NCI-H1105 treated with DMSO at 0.1 percent for 48 hours (cell line): ENCODE measurements at places on chromosomes 16 and 17.

GRCh38 chr17:2192367-2193057 is 111.1 kb downstream of the SMG6 start:
- no peak for DNase-seq

GRCh38 chr17:42016411-42016831 is 818 bp downstream of the DNAJC7 start:
- no peak for DNase-seq

- no peak for DNase-seq
Measured at GRCh38 chr16:75614066-75614897, 8.8 kb downstream of the ADAT1 start.

DNA sequence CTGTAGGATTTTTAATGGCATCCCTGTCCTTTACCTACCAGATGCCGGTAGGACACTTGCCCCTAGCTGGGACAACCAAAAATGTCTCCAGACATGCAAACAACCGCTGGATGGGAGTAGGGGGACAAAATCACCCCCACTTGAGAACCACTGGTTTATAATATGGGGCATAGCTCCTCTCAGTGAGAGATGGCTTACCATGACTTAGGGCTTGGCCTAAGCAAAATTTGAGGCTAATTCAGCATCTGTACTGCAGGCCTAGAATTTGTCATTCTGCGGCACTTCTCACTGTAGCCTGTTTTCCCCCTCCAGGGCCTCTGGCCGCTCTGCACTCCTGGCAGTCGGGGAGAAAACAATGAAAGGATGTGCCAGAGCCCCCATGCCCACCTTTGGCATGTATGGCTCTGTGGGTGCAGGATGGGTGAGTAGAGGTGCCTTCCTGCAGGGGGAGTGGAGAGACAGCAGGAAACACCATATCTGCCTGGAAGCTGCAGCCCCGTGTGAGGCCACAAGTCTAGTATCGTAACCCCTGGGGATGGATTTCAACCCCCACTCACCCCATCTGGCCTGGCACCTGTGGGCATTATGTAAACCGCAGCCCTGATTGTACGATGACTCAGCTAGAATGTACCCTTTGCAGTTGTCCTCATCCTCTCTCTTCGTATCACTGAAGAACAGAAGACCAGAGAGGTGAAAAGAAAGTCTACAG is 268.1 kb downstream of the SOX9 start:
- no peak for DNase-seq

DNA sequence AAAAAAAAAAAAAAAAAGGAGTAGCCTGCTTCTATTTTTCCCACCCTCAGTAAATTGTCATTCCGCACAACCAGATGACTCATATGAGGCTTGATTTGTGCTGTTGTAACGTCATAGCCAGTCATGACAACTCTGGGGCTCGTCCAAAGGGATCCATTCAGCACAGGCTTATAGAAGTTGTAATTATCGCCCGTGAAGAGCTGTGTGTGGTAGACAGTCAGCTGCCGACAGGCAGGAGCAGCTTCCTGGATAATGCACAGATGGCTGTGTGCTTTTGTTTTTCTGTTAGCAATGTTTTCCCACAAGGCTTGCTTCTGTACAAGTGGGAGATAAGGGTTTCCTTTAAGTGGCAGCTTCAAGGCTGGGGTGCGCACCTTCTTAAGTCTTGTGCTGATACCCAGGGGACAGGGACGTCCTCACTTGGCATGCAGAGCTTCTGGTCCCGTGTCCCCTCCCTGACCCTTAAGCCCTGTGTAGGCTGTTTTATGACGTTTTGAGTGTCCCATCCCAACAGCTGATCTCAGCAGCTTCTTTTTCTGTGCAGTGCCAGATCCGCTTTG is 26.0 kb downstream of the SNX29 start:
- peak; percentile 82 for DNase-seq

GRCh38 chr16:10951026-10951425 is 6.7 kb downstream of the CLEC16A start:
- no peak for DNase-seq

DNA sequence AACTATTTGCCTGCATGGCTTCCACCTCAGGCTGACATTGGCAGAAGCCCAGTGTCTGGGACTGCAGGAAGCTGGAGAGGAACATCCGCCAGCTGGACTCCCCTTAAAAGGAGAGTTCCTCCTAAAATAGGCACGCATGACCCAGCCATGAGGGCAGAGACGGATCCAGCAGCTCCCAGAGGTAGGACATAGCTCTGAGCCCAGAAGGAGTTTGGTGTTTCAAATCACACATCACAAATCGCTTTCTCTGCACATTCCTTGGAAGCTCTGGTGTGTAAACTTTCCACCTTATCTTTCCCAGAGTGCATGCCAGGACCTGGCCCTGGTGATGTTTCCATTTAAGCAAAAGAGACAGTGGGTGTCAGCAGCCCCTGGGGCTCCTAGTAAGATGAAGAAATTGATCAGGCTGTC is 231.1 kb upstream of the CDH5 start:
- DNase-seq = no peak

GRCh38 chr16:77307426-77308162 is 108.4 kb downstream of the SYCE1L start:
- DNase-seq = no peak

GRCh38 chr16:77763994-77764393 is 24.4 kb upstream of the VAT1L start:
- DNase-seq = no peak

DNA sequence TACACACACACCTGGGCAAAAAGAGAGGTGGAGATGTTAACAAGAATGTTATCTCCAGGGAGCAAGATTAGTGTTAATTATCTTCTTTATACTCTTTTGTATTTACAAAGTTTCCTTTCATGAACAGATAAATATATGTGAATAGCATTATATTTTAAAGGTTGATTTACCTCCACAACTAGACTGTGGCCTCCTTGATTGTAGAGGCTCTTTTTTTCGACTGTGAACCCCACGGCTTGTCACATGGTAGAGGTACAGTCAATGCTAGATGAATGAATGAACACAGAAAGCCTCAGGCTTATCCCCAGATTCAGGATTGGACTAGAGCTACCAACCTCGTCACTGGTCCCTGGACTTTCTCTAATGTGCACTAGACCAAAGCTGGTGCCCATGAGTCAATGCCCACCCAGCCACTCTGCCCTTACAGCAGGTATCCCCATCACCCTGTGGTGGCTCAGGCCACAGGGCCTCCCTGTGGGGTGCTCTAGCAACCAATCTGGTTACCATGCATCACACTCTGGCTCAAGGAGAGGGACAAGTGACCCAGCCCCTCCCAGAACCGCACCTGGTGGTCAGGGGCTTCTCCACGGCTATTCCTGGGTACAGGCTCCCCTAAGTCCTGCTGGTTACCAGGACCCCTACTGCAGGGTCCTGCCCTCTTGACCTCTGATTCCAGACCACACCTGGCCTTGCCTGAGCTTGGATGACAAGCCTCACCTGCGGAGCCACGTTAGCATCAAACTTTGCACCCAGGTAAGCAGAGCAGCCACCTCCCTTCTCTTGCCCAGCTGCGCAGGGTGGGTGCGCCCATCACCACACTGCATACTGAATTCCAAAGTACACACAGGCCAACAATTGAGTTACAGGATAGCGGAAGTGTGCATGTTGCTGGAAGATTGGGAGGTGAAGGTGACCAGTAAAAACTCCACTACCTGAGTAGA is 101.0 kb downstream of the CDYL2 start:
- DNase-seq = no peak

- no peak for DNase-seq
Measured at GRCh38 chr16:65773301-65773874, 593.1 kb upstream of the CDH5 start.
